ENCODE measurements at places on chromosomes 16 and 17.

DNA sequence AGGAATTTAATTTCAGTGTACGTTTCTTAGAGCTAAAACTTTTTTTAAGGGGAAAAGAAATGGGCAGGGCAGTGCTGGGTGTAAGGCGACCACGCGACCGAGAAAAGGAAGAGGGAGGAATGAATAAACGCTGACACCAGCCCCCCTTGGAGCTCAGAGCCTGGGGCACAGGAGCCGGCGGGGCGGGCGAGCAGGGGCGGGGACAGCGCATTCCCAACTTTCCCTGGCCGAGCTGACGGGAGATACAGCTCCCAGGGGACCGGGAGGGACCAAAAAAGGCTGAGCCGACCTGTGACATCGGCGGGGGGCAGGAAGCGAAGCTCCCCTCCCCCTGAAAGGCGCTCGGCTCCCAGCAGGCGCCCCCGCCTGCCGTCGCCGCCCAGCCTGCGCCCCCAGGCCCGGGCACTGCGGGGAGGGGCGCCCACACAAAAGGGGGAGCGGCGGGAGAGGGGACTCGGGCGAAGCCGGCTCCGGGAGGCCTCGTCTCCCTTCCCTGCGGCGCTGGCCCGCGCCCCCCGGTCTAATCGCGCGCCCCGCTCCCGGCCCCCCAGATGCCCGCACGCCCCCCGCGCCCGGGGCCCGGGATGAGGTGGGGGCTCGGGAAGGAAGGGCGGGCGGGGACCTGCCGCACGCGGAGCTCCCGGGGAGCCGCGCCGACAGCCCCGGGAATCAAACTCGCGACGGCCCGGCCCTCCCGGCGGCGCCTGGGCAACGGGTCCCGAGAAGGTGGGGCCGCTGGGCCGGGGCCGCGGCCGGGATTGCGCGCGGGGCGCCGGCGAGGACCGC, 622 bp downstream of the CUEDC1 start:
- peak; percentile 87 for DNase-seq

DNA sequence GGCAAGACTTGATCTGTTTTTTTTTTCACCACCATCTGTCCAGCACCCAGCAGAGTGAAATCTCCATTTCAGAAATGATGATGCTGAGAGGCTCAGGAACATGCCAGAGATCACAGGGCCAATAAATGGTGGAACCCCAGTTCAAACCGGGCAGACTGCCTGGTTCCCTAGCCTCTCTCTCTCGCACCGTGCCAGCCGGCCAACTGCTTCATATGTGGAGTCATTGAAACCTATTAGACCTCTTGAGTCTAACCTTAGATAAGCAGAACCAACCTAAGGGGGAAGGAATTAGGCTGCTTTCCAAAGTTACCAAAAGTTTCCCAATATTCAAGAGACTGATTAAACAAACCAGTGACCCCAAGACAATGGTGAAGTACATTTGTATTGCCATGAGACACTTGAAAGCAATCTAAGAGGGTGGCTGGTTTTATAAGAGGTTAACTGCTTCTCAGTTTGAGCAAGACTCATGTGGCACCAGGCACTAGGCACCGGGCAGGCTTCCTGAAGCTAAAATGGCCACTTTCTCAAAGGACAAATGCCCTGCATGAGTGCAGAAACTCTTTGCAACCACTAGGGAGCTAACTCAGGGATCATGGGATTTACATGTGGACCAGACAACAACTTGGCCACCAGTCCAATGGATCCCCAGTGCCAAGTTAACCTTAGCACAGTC, 18.4 kb downstream of the TOX3 start:
- no peak for DNase-seq

- no peak for DNase-seq
These were observed 42.1 kb upstream of the CDH13 start for GRCh38 chr16:82584553-82585152.

GRCh38 chr16:73253922-73254480, 206.1 kb upstream of the ZFHX3 start:
- DNase-seq: no peak

DNA sequence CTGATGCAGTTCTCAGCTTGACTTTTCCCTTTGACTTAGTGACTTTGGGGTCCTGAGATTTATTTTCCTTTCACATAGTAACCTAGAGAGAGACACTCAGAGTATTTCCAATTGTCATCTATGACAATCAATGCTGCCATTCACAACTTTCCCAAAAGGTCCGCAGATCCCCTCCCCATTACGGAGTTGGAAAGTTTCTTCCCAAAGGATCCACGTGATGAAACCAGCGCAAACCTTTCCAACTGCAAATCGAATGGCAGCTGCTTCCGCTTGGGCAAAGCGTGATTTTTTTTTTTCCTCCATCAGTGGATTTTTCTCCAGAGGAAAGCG, 538 bp upstream of the FCSK start:
- DNase-seq: no peak

GRCh38 chr17:31570951-31571892, 179.7 kb downstream of the RAB11FIP4 start:
- DNase-seq: peak; percentile 84

GRCh38 chr17:55458978-55459377, 37.3 kb upstream of the MMD start:
- no peak for DNase-seq

- peak; percentile 39 for DNase-seq
These were observed 19.9 kb upstream of the GPATCH8 start for GRCh38 chr17:44522883-44523671.
